ENCODE measurements at places on chromosomes 7 and 10.

- no peak for DNase-seq
Measured at GRCh38 chr10:89342206-89342958, 14.6 kb downstream of the IFIT3 start.

GRCh38 chr10:17026686-17027485, 102.7 kb downstream of the CUBN start:
- peak; percentile 58 for DNase-seq

- DNase-seq, result no peak
Measured at GRCh38 chr10:16030562-16030961, 170.3 kb upstream of the MINDY3 start.

DNA sequence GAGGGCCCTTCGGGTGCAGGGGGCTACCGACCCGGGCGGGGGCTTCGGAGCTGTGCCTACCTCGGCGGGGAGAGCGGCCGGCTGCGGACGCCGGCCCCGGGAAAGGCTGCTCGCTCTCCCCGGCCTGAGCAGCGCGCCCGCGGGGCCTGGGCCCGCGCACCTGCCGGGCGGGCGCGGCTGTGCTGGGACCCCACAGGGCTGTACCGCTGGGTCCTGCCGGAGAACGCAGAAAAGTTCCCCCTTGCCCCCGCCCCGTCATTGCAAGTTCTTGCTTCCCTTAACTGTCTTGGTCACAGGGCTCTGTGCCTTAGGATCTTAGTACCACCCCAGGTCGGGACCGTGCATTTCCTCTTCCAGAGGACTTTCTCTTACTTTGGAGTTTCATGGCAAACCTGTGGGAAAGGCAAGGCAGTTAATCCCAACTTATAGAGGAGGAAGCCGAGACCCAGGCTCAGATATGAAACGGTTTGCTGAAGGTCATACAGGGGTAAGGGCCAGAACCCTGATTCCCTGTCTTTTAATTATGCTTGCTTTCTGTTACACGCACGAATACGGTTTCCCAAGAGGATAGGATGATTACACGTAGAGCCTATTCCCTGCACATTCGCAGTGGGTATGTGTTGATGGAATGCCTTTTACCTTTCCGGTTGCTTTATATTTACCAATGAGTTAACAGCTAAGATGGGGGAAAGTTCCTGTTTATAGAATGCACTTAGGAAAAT, 652 bp downstream of the PCGF5 start:
- DNase-seq, result peak; percentile 16

GRCh38 chr10:21824409-21824808, 179.1 kb downstream of the DNAJC1 start:
- DNase-seq, result no peak

DNA sequence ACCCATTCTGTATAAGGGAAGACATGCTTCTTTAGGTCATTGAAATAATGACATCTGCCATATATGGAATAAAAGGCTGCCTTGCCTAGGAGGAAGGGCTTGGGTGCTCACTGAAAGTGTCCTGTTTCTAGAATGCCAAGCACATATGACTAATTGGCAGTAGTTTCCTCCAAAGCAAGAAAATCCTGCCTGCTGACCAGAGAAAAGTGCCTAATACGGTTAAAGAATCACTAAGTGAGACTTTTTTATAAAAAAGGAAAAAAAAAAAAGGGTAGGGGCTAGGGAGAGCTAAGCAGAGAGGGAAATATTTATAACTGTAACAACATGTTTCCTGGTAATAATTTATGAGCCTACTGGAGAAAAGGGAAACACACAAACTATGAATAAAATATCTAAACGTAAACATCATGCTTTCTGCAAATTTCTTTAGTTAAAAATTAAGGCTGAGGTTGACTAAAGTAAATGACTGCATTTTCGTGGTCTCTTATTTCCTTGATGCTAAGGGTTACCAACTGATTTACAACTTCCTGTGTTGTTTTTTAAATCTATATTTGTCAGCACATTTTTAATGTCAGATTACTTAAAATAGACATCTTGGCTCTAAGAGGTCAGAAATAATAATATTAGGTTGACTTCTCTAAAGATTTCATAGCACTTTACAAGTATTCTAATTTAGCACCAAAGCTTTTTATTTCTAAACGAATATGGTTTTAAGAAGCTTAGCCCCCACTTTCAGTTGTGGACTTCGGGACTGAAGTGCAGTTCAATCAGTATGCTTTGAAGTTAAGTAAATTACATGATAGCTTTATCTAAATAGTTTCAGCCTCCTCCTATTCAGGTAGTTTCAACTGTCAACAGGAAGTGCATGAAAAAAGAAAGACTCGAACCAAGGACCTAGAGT, 89.6 kb downstream of the CABCOCO1 start:
- no peak for DNase-seq

DNA sequence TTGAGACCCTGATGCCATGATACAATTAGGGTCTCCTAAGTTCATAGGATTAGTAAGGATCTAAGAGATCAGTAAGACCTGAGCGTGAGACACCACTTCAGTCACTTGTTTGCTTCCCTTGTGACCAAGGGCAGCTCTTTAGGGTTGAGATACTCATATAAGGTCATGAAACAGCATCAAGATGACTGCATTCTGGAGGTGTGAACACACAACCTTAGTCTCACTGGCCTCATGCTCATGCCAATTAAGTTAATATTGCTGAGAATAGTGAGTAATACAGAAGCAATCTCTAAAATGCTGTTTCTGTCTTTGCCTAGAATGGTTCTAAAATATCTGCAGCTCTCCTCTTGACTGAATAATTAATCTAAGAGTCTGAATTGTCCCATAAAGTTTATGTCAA, 39.6 kb upstream of the KLHL7 start:
- no peak for DNase-seq

DNA sequence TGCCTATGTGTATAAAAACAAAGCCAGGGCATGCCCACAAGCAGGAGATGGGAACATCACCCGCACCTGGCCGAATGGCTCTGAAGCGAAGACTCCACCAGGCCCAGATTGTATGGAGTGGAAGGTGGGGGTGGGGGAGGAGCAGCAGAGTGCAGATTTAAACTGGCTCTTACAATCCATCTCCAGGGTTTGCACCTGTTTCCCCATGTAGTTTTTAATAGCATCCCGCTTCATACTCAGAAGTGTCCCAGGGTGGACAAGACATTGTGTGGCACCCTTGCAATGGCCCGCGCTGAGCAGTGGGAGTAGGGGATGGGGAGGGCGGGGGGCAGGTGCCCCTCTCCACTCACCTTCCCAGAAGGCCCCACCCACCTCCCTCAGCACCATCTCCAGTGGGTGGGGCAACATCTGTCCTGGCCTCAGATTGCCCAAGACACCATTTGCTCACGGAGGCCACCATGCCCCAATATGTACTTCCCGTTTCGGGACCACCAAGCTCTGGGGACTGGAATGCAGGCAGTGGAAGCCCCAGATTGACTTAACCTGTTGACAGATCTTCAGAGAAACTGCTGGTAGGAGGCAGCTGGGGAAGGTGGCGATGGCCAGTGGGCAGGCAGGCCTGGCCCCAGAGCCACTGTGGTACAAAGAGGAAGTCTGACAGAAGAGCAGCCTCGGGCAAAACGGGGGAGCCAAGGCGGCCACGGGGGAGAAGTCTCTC, 23.0 kb downstream of the VSIR start:
- no peak for DNase-seq

DNA sequence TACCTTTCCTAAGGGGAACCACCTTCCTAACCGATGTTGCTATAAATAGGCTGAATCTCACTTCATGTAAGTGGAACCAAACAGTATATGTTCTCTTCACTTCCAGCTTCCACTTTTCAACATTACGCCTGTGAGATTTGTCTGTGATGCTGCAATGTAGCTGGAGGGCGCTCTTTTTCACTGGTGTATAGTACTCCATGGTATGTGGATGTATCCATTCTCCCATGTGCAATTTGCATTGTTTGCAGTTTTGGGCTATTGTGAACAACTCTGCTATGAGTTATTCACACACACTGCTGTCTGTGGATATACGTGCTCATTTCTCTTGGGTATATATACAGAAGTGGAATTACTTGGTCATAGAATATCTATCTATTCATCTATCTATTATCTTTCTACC, 75.9 kb upstream of the GNA12 start:
- no peak for DNase-seq

DNA sequence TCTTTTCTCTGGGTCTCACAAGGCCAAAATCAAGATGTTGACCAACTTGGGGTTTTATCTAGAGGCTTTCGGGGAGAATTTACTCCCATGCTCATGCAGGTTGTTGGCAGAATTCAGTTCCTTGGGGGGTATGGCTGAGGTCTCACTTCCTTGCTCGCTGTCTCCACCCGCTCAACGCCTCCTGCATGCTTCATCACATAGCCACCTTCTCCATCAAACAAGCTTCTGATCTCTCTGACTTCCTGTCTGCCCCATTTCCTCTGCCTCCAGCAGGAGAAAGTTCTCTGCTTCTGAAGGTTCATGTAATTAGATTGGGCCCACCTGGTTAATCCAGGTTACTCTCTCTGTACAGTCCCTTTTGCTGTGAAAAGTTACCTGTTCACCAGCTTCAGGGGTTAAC, 179.1 kb upstream of the FZD1 start:
- no peak for DNase-seq

DNA sequence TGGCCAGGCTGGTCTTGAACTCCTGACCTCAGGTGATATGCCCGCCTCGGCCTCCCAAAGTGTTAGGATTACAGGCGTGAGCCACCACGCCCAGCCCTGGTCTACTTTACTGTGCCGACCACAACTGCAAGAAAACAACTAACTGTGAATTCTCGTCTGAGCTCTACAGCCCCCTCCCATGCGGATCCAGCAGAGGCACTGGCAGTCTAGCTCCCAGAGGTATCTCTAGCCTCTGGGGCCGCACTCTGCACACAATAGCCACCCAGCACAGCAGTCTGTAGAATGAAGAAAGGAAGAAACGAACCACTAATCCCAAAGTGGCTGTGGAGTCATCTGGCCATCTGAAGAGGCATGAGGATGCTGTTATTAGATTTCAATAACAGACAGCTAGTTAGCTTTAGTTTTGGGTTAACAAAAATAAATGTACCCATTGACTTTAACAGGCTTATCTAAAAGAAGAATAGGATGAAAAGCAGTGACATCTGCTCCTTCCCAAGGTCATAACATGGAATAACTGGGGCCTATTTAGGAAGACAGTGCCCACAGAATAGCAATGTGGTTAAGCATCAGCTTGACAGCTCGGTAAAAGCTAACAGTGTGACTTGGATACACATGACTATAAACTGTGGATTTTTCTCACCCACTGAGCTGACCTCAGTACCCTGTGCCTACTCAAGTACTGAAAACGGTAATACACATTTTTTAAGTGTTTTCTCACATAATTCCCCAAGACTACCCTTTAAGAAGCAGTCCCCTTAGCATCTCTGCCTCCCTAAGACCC, 131.9 kb downstream of the TNS3 start:
- no peak for DNase-seq

DNA sequence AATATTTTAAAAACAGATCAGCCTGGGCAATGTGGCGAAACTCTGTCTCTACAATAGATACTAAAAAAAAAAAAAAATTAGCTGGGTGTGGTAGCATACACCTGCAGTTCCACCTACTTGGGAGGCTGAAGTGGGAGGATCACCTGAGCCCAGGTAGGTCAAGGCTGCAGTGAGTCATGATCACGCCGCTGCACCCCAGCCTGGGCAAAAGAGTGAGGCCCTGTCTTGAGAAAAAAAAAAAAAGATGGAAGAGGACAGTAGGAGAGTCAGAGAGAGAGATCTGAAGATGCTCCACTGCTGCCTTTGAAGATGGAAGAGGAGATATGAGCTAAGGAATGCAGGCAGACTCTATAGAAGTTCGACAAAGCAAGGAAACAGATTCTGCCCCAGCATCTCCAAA, 181.9 kb downstream of the CALN1 start:
- DNase-seq, result no peak

DNA sequence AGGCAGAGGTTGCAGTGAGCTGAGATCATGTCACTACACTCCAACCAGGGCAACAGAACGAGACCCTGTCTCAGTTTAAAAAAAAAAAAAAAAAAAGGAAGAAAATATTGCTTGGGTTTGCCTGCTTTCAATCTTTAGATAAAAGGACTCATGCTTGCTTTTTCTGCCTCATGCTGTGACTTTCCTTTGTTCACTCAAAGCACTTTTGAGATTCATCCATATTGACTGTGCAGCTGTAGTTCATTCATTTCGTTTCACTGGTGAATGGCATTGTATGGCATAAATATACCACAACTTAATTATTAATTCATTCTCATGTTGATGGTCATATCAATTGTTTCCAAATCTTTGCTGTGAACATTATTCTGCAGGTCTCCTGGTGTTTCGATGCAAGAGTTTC, 97.6 kb upstream of the NFE2L3 start:
- no peak for DNase-seq

DNA sequence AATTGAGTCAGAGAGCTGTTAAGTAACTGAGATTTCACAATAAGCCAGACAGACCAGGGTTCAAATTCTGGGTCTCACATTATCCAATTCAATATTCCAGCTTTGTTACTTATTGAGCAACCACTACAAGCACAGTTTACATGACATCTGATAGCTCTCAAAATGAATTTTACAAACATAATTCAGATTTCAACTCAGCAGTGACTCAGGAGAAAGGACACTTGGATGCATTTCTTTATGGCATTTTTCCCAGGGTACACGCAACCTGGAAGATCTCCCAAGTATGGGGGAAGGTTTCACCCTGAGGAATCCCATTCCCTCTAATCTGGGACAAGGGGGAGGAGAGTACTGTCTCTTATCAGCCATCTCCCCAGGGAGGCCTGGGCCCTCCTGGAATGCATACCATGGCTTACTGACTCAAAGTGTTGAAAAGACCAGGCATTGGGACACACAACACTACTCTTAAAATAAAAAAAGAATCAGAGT, 102.4 kb downstream of the CFTR start:
- DNase-seq, result no peak

DNA sequence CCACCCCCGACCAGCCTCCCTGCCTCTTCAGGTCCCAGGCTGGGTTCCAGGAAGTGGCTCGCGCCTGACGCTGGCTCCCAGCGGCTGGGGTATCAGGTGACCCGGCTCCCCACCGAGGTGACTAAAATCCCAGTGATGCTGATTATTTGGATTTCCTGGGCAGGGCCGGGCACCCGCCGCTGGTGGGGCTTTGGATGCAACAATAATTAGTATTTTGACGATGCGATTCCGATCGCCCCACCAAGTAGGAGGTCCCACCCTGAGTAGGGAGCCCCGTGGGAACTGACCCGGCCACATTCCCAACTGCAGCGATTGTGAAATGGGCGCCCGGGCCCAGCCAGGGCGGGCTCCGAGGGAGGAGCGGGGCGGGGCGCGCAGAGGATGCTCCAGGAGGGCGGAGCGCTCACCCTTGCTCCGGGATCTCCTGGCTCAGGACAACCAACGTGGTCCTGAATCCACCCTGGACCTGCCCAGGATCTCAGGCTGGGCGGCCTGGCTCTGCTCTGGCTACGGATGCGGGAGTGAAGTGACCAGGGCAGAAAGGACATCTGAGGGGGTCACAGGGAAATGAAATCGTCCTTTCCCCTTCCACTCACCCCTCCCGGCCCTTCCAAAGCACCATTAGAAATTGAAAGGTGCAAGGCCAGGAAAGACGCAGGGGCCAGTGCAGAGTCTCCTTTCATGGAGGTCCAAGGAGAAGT, 32.6 kb downstream of the DUSP5 start:
- no peak for DNase-seq

GRCh38 chr7:142566271-142566670, 183.0 kb upstream of the PRSS1 start:
- DNase-seq, result no peak
